ENCODE measurements at places on chromosomes 16 and 17.

GRCh38 chr17:44268709-44269534 lies 987 bp upstream of the SLC4A1 start:
- no peak for DNase-seq

GRCh38 chr17:42248351-42249179 lies 27.6 kb downstream of the STAT5B start:
- DNase-seq, result no peak

DNA sequence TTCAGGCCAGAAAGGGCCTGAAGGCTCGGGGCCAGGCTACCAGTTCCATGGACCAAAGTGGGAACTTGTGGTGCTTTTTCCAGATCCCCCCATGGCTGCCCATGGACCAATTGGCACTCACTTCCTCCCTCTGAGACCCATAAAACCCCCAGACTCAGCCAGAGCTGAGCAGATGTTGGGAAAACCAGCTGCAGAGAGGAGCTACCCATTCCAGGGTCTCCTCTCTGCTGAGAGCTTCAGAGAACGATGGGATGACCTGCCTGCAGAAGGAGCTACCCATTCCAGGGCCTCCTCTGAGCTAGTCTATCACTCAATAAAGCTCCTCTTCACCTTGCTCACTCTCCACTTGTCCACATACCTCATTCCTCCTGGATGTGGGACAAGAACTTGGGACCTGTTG lies 52.2 kb upstream of the MED9 start:
- DNase-seq, result no peak

GRCh38 chr17:44235583-44235936 lies 16.1 kb upstream of the UBTF start:
- DNase-seq, result no peak

GRCh38 chr17:76540381-76541300 lies 797 bp downstream of the PRCD start:
- peak; percentile 40 for DNase-seq

DNA sequence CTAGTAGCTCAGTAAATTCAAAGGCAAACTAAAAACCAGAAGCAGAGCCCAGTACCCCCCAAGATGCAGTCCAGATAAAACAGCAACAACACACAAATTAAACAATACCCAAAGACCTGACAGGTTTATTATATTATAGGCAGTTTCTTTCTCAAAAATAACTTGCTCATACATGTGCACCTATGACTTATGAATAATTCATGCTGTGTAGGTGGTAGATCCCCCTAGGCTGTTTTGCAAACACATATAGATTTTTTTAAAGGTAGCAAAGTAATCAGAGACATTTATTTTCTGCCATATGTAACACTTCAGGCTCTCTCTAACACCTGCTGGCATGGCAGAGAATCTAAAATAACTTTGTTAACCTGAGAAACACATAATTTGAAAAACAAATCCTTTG lies 27.2 kb downstream of the CACNG1 start:
- no peak for DNase-seq

DNA sequence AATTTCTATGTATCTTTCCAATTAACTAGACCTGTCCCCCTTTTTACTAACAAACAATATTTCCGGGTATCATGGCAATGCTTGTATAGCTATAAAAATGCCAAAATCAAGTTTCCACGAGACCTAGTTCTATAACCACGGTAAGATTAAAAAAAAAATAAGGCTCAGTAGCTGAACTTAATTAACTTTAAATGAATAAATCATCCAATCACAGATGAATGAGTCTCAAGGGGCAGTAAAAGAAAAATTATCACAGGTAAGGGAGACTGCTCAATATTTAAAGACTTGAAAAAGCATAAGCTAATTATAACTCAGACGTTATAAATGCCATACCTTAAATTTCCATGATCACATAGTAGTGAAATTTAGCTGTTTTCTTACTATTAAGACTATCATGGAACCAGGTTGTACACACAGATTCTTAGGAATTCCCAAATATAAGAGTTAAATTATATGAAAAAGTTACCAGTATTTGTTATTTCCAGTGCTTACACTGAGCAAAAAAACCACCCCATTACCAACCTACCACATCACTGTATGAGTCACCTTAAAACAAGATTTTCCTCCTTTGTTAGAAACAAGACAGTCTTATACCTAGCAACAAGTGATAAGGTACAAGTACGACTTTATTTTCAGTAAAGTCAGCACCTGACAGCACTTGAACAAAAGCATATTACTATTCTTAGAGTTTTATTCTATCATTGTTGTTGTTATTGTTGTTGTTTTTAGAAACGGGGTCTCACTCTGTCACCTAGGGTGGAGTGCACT lies 20.6 kb downstream of the SSH2 start:
- DNase-seq, result no peak

DNA sequence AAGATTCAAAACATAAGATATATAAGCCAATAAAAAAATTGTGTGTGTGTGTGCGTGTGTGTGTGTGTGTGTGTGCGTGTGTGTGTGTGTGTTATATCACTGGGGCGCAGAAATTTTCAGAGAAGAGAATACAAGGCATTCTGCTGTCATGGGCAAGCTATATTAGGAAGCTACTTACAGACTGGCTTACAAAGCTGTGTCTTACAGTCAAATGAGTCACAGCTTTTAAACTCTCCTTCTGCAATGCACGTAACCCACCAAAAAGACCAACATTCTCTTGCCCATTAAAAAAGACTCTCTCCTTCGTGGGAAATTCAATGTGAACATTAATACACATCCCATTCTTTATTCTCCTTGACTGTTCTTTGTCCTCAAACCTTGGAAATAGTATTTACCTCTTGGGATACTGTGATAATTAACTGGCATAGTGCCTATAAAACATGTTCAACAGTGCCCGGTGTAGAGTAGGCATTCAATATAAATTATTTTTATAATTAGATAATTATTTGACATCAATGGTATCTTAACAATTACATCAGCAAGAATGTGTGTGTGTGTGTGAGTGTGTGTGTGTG lies 860.4 kb upstream of the SOX9 start:
- DNase-seq, result no peak

- no peak for DNase-seq
These were observed 17.7 kb upstream of the SLC12A3 start for GRCh38 chr16:56847173-56847910.

DNA sequence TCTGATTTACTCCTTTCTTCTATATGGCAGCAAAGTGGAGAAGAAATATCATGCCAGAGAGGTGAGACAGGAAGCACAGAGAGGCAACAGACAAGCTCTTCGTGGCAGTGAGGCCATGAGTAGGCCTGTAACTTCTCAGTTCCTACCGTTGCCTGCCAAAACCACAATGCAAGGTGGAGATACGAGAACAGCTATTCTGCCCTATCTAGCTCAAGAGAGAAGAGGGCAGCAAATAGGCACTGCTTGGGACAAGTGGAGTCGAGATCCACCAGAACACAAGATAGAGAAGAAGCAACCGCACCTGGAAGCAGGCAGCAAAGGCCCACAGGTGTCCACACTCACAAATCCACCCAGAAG lies 24.8 kb downstream of the RANBP10 start:
- no peak for DNase-seq

- no peak for DNase-seq
These were observed 117.8 kb downstream of the SLC39A11 start for GRCh38 chr17:72974605-72975232.

DNA sequence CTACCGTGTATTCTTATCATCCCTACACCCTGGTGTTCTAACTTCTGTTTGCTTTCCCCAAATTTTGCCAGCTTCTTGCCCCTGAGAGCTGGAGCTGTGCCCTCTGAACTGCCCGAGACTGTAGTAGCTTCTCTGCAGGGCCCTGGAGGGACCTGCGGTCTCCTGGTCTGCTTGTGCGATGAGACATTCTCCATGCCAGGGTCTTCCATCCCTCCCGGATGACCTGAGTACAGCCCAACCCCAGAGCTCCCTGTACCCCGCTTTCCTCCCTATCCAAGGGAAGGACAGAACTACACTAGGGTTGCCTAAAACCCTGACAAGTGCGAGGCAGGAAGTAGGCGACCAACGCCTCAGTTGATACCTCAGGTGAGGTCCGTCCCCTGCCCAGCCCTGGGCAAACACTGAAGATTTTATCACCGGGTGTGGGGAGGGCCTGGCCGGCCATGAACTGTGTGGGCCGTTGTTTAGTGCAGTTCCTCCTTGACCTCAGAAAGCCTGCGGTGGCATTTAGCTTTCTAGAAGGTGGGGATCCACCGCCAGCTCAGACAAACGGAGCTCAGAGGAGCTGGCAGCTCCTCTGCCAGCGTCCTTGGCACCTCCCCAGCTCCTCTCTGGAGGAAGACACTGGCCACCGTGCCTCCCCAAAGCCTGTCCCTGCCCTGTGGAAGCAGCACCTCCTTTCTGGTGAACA lies 13.7 kb downstream of the CANT1 start:
- DNase-seq, result no peak

DNA sequence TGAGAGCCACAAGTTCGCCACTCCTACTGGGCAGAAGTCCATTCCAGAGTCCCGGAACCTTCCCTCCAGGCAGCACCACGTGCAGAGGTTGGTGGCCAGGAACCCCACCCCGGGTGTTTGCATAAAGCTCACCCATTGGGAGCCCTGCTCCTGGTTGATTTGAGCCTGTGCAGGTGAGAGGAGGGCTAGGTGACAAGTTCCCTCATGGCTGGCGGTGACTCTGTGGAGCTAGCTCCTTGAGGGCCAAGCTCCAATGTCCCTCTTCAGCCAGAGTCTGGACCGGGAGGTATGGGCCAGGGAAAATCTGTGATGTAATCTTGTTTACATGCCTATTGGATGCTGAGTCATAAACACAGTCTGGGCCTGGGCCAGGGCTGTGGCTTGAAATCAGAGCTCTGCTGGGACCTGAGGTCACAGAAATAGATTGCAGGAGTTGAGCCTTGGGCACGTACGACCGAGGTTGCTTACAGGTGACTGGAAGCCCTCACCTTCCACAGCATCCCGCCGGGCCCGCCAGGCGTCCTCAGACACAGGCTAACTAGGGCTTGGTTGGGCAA lies 118.9 kb downstream of the AATF start:
- DNase-seq, result peak; percentile 9

DNA sequence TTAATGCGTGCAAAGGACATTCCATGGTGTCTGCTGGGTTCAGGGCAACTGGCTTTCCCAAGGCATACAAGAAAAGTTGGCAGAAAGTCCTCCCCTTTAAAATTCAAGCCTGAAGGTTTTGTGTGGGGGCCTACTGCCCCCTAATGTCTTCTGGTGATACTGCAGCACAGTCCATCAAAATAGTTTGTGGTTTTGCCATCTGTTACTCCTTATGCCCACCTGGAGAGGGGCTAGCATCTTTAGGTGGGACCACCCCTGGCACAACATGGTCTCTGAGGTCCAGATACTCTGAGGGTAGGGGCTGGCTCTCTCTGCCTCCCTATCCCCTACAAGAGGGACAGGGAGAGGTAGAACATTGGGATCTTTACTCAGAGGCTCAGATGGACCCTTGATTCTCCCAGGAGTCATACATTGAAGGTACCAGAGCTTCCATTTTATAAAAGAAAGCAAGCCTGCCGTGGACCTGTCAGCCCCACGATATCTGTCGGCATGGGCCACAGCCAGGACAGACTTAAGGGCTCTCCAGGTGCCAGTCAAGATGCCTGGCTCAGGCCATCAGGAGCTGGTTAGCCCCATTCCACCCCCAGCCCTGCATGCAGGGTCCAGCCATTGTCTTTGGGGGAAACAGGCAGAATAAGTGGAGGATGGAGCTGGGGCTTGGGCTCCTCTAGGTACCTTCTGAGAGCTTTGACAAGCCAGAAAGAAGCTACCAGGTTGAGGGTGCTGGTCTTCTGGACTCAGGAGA lies 6.3 kb downstream of the ESRP2 start:
- DNase-seq, result peak; percentile 31

- DNase-seq, result no peak
These were observed at the start of gene DOC2A for GRCh38 chr16:30010844-30011713. DOC2A (minus strand) TSS chr16:30011027; CDS start chr16:30010222, 805 bp downstream.

DNA sequence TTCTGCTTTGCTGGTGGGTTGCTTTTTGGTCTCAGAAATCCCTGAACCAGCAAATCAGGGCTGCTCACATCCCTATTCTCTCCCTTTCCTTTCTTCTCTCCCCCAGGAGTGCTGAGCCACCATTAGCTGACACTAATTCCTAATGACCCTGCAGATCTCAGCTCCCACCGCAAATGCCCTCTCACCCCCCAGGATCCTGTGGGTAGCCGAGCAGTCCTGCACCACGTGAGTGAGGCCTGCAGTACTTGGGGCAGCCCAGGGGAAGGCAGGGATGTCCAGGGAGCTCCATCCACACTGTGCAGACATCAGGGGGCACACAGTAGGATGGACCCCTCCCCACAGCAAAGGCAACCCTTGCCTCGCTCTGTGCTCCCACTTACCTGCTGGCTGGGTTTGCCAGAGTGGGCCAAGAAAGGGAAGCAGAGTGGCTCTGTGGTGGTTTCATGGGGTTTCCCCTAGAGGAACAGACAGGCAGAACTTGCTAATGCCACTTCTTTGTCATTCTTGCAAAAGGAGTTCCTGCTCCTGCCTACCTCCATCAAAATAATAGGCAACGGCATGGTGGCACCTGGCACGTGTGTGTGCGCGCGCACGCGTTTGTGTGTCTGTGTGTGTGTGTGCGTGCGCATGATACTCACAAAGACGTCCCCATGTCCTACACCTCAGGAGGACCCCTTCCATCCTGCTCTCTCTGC lies 135.6 kb downstream of the GAS7 start:
- no peak for DNase-seq

- DNase-seq, result no peak
These were observed 3.0 kb downstream of the ALKBH5 start for GRCh38 chr17:18186627-18186982.

DNA sequence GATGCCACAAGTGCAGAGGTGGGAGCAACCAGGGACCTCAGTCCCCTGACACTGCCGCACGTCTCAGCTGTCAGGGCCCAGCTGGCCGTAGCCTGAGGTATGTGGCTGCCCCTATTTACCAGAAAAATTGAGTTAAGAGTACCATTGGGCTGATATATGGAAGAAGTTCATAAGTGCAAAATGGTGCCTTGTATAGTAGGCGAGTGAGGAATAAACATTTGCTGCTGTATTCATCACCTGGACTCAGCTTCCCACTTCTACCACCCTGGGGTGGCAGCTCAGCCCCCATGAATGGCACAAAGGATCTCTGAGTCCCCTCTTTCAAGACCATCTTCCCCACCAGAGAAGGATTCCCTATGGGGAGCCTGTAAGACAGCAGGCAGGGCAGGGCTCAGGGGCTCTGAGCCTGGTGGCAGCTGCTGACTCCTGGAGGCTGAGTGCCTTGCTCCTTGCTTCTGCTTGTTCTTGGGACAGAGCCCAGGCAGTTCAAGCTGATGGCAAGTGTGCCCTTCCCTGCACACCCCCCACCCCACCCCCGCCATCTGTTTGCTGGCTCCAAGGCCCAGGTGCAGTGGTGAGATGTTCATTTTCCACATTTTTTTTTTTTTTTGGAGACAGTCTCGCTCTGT lies 29.0 kb downstream of the TRPV2 start:
- DNase-seq, result no peak

All from HS-27A (cell line).